ENCODE measurements at places on chromosomes 12 and 14.

DNA sequence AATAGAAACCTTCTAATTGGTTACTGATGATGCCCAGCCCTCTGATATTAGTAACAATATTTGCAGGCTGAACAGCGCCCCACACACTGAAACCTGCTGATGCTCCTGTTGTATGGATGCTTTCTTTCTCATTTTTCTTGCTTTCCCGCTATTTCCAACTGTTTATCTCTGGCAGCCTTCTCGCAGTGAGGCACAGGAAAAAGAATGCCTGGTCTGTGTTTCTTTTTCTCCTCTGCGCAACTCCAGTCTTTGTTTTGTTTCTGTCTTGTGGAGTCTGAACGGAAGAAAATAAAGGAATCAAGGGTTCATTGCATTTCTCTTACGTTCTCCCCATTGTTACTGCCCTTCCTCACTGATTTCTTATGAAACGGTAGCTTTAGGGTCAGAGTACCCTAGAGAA, 451.2 kb downstream of the EGLN3 start:
- DNase-seq: no peak

- DNase-seq: no peak
Measured at GRCh38 chr12:15534322-15534721, 212.0 kb downstream of the PTPRO start.

DNA sequence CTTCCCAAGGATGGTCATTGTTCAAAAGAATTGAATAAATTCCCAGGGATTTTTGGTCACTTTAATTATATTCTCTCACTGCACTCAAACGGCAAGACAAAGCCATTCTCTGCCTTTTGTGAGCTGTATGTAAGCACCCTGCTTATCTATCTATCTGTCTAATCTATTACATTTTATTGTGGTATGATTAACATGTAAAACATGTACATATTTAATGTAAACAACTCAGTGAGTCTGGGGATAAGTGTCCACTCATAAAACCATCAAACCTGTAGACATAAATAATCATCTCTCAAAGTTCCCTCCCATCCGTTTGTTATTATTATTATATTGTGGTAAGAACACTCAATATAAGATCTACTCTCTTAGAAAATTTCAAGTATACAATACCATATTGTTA, 167.1 kb downstream of the CAND1 start:
- DNase-seq: no peak

- no peak for DNase-seq
Measured at GRCh38 chr12:56243731-56244181, 13.9 kb downstream of the SLC39A5 start.

DNA sequence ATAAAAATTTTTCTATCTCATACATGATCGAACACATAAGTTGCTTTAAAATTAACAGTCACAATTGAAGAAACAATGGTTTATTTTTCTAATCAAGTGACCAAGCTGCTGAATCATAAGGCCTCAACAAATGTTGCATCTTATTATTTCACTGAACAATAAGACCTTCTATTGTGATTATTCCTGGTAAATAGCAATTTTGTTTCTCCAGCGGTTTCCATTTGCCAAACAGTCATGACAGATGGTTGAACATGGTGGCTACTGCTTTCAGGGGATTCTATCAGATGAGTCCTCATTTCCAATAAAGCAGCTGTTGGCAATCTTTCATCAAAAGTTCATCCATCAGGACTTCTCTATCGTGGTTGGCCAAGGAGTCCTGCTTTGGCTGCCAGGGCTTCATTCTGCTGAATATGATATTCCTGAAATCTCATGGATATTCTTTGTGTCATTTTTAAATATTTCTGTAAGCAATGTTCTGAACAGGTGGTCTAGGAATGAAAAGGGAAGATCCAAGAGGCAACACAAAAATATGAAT, 13.0 kb downstream of the TOMM20L start:
- no peak for DNase-seq
